ENCODE measurements at places on chromosomes 1 and 21.

GRCh38 chr1:83497563-83497962 is 501.4 kb downstream of the TTLL7 start:
- no peak for DNase-seq

- no peak for DNase-seq
Observed at GRCh38 chr1:204357551-204358490, 1.9 kb downstream of the PLEKHA6 start.

- no peak for DNase-seq
Observed at GRCh38 chr1:2807036-2807435, 5.5 kb upstream of the TTC34 start.

GRCh38 chr1:45887156-45887842 is 83.9 kb downstream of the MAST2 start:
- DNase-seq, result no peak

DNA sequence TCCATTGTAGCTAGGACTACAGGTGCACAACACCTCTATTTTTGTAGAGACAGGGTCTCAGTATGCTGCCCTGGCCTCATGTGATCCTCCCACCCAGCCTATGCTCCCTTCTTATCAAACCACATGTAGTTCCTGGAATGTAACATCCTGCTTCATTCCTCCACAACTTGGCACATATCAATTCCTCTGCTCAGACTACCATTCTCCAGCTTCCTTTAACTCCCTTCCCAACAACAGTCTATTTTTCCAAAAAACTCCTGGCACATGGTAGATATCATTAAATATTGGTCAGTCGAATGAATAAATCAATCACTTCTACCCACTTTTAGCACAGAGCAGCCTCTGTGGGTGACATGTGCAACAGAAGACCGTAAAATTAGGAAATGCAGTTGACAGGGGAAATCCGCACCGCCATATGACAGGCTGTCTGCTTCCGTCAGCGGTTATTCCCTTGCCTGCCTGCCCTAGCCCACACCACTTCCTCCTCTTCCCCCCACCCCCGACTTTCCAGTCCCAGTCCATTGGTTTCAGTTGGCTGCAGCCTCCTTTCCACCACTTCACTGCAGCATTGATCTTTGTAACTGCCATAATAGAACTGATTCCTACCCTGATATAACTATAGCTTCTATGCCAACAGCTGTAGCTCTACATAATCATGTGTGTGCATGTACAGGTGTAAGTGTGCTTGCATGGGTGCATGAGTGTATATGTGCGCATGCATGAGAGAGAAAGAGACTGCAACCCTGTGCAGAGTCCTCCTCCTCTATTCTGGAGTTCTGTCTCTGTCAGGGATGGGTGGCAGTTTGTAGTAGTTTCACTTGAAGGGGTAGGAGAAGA is 6.8 kb upstream of the AKR1A1 start:
- no peak for DNase-seq

DNA sequence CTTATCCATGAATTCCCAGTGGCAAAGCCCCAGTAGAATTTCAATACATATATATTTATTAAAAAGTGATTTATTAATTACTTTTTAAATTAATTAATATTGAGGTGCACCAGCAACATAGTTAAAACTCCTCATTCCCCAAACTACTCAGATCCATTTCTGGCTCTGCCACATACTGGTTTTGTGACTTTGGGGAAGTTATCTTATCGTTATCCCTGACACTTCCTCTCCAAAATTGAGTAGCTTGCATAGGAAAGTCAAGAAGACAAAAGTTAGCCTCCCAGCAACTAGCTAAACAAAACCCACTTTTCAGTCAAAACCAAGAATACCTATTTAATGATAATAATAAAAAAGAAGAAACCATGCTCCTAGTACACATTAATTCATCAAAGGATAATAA is 35.9 kb downstream of the TCP10L start:
- DNase-seq, result no peak

- DNase-seq, result no peak
Observed at GRCh38 chr1:39488012-39488545, 3.4 kb upstream of the BMP8A start.

DNA sequence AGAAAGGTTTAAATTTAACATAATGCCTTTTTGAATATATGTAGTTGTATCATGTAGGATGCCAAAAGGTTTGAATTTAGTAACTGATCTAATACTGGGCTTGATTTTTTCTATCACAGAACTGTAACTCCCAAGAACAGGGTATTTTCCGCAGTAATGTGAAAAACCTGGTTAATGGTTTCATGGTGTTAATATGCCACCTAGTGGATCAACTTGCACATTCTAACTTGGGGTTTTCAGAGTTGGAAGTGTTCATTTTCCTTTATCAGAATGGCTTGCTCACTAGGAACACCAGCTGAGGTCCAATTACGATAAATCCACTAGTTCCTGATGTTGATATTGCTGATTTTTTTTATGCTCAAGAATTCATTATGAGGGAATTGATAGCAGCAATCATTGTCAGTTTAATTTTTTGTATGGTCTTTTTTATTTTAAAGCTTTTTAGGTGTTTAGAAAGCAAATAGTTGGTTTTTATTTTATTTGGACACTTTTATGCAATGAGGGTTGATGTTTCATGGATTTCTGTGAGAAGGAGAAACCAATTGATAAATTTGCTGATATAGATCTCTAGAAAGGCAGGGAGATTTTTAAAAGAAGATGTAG is 157.2 kb downstream of the PLA2G4A start:
- DNase-seq, result peak; percentile 82

- DNase-seq, result peak; percentile 3
Observed at GRCh38 chr1:90879281-90879680, 142.6 kb downstream of the ZNF644 start.

- no peak for DNase-seq
Observed at GRCh38 chr21:30552782-30553181, 8.3 kb downstream of the KRTAP19-7 start.

DNA sequence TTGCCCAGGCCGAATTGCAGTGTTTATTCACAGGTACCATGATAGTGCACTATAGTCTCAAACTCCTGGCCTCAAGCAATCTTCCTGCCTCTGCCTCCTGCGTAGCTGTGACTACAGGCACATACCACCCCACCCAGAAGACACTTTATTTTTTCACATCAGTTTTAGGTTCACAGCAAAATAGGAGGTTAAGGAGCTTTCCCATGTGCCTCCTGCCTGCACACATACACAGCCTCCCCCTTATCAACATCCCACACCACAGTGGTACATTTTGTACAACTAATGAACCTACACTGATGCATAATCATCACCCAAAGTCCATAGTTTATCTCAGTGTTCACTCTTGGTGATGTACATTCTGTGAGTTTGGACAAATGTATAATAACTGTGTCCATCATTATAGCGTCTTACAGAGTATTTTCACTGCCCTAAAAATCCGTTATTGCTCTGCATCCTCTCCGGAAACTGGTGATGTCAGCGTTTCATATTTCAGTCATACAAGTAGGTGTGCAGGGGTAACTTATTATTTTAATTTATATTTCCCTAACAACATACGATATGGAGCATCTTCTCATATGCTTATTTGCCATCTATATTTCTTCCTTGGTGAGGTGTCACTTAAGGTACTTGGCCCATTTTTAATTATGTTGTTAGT is 23.2 kb downstream of the OR13G1 start:
- DNase-seq, result no peak

Measured in HT-29 (cell line).